ENCODE measurements at places on chromosomes 12 and 14. TPM values are rescaled to one million over a fixed set of nuclear protein-coding genes. Genes with fewer than 3 reads are reported as not detected.

KCNMB4 gene
- total RNA-seq, result 11.0 TPM

TAMALIN gene
- total RNA-seq, result 53.5 TPM

GUCY2C gene
- total RNA-seq, result not detected

CLEC2B gene
- total RNA-seq, result 28.4 TPM

CLEC7A gene
- 2.8 TPM for total RNA-seq

- no peaks in the 10 kb centered on the region for H3K27me3 ChIP-seq
- no peaks in the 10 kb centered on the region for H3K4me1 ChIP-seq
- no peak overlapping the region for H3K4me3 ChIP-seq
Observed at GRCh38 chr14:41699486-41699885, 92.8 kb downstream of the LRFN5 start.

DNA sequence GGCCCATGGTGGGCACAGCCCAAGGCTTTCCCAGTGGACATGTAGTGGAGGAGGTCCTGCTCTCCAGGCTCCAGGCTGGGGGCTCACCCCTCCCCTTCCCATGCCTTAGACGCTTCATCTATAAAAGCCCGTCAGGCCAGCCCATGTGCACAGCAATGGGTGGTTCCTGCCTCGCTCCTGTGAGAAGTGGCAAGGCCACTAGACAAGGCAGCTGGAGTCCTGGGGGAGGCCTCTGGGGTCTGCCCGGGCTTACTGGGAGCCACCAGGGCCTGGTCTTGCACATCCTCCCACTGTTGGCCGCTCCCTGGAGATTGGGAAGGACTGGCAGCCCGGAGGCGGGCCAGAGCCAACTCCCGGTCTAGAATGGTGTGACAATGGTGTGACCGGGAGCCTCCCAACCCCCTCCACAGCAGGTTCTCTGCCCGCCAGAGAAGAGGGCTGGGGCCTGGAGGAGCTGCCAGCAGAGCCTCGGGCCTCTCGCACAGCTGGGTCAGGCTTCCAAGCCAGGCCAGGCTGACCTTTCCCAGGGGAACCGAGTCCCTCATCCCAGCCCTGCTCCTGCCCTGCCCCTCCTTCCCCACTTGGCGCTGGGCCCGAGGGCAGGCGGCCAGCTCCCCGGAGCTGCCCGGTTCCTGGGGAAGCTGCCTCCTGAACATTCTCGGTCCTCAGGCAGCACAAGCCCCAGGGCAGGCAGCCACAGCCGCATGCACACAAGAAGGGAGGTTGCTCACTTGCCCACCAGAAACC, 97.9 kb downstream of the RFLNA start:
- no peak overlapping the region for H3K4me3 ChIP-seq
- H3K36me3 ChIP-seq, result no peaks in the 10 kb centered on the region
- no peaks in the 10 kb centered on the region for H3K27me3 ChIP-seq
- peaks cover 21% of the 10 kb centered on the region for H3K4me1 ChIP-seq

GRCh38 chr12:111773801-111774551, 7.2 kb downstream of the ALDH2 start:
- H3K27ac ChIP-seq, result peak overlapping the region; percentile 92
- H3K4me3 ChIP-seq, result peak overlapping the region; percentile 12
- DNase-seq, result peak; percentile 91
- H3K36me3 ChIP-seq, result no peaks in the 10 kb centered on the region
- H3K4me1 ChIP-seq, result peaks cover 22% of the 10 kb centered on the region

GRCh38 chr14:94392510-94392935, 4.1 kb upstream of the SERPINA1 start:
- H3K4me3 ChIP-seq, result no peak overlapping the region
- no peaks in the 10 kb centered on the region for H3K4me1 ChIP-seq
- H3K36me3 ChIP-seq, result no peaks in the 10 kb centered on the region
- H3K27ac ChIP-seq, result no peak overlapping the region
- no peak for DNase-seq

- H3K4me3 ChIP-seq, result no peak overlapping the region
- no peaks in the 10 kb centered on the region for H3K36me3 ChIP-seq
- DNase-seq, result no peak
- H3K27me3 ChIP-seq, result no peaks in the 10 kb centered on the region
- H3K4me1 ChIP-seq, result no peaks in the 10 kb centered on the region
- H3K27ac ChIP-seq, result no peak overlapping the region
Observed at GRCh38 chr12:121830588-121831265, 26.9 kb downstream of the SETD1B start.

DNA sequence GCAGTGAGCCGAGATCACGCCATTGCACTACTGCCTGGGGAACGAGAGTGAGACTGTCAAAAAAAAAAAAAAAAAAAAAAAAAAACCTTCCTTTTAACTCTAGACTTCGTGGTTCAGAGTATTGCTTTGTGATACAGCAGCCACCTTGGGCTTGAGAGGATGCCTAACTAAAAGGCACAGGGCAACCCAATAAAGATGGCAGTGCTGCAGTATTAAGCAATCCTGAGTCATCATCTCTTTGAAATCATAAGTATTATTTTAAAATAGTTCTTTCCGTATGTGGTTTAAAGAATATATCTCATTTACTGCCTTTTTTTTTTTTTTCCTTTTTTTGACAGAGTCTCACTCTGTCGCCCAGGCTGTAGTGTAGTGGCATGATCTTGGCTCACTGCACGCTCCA, 116.1 kb downstream of the PLEKHA5 start:
- no peaks in the 10 kb centered on the region for H3K27me3 ChIP-seq
- no peaks in the 10 kb centered on the region for H3K4me1 ChIP-seq
- H3K36me3 ChIP-seq, result no peaks in the 10 kb centered on the region
- no peak for DNase-seq

DNA sequence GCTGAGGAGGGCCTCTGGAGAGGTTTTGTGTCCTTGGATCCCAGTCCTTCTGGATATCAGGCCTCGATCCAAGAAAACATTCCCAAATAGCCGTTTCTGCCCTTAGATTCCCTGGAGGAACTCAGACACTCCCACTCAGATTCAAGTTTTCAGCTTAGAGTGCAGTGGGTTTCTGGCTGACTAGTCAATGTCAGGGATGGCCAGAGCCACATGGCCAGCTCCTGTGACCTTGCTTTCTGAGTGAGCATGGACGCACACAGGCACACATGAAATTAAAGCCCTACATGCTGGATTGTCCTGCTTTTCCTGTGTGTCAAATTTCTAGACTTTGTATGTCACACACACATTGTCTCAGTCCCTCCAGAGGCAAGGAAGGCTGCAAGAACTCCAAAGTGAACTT, 86.2 kb downstream of the TNFAIP2 start:
- H3K4me1 ChIP-seq, result no peaks in the 10 kb centered on the region
- no peaks in the 10 kb centered on the region for H3K27me3 ChIP-seq
- no peaks in the 10 kb centered on the region for H3K36me3 ChIP-seq
- H3K27ac ChIP-seq, result peak overlapping the region; percentile 98
- H3K4me3 ChIP-seq, result peak overlapping the region; percentile 2
- no peak for DNase-seq

DNA sequence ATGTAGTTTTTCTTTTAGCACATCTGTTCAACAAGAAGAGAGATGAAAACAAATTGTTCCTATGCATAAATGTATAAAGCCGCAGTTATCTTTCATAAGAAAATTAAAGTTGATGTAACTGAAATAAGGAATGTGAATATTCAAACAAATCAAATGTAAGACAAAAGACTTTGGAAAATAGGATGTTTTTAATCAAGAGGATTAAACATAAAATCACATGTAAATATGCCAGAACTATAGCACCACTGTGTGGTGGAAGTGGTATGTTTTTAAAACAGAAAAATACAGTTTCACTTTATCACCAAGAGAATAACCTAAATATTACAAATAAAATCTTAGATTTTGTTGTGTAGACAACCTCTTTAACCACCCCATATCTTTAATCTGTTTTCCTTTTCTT, 40.4 kb downstream of the CAPS2 start:
- no peak overlapping the region for H3K27ac ChIP-seq
- no peak for DNase-seq
- H3K27me3 ChIP-seq, result no peaks in the 10 kb centered on the region

- no peaks in the 10 kb centered on the region for H3K36me3 ChIP-seq
- H3K4me3 ChIP-seq, result no peak overlapping the region
- no peaks in the 10 kb centered on the region for H3K4me1 ChIP-seq
- H3K27me3 ChIP-seq, result no peaks in the 10 kb centered on the region
- no peak overlapping the region for H3K27ac ChIP-seq
Observed at GRCh38 chr12:84840356-84840755, 72.2 kb downstream of the SLC6A15 start.

DNA sequence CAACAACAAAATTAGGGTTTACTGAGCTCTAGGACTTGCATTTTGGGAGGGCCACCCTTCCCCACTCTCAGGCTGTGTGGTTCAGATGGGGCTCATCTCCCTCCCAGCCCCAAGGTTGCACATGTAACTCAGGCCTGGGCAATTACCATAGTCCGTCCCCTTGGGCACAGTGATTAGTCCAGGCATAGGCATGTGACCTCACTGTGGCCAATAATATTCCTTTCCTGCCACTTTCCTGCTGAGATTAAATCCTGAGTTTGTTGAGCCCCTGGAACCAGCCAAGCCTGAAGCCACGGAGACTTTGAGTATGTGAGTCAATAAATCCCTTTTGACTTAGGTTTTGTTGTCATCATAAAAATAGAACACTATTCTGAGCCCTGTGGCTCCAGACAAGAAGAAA, 113.0 kb downstream of the AACS start:
- H3K4me3 ChIP-seq, result no peak overlapping the region
- H3K4me1 ChIP-seq, result no peaks in the 10 kb centered on the region
- no peaks in the 10 kb centered on the region for H3K27me3 ChIP-seq
- H3K27ac ChIP-seq, result no peak overlapping the region

DNA sequence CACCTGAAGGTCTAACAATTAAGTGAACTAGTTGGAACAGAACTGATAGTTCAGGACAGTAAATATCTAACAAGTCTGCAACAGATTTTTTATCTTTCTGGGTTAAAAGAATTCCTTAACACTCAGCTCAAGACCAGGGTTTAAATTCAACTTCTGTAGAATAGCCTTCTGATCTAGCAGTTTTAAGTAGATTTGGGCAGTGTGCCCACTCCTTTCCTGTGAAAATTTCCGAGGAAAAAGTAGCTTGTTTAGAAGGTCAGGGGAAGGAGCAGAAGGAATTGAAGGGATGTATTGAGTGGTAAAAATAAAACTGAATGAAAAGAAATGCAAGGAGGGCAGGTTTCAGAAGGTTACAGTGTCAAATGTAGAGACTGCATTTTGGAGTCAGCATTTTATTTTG, 45.8 kb downstream of the ATL1 start:
- no peak overlapping the region for H3K27ac ChIP-seq
- H3K27me3 ChIP-seq, result no peaks in the 10 kb centered on the region

DNA sequence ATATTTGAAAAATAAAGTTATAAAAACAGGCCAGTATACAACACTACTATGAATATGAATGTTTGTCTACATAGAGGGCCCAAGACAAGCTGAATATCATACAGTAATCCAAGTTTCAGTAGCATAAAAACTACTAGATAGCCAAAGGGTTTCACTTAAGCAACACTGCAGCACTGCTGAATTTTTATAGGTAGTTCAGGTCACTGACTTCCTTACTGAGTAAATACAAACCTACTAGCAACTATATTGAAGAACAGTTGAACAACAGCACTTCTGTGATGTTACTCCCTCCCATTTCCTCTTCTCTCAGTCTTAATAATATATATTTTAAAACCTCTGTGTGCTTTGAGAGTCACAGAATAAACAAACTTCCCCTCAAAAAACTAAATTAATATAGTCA, 42.7 kb downstream of the GTF2A1 start:
- peak overlapping the region; percentile 69 for H3K27ac ChIP-seq
- no peaks in the 10 kb centered on the region for H3K36me3 ChIP-seq
- no peaks in the 10 kb centered on the region for H3K27me3 ChIP-seq
- H3K4me3 ChIP-seq, result no peak overlapping the region
- no peak for DNase-seq
- H3K4me1 ChIP-seq, result no peaks in the 10 kb centered on the region

DNA sequence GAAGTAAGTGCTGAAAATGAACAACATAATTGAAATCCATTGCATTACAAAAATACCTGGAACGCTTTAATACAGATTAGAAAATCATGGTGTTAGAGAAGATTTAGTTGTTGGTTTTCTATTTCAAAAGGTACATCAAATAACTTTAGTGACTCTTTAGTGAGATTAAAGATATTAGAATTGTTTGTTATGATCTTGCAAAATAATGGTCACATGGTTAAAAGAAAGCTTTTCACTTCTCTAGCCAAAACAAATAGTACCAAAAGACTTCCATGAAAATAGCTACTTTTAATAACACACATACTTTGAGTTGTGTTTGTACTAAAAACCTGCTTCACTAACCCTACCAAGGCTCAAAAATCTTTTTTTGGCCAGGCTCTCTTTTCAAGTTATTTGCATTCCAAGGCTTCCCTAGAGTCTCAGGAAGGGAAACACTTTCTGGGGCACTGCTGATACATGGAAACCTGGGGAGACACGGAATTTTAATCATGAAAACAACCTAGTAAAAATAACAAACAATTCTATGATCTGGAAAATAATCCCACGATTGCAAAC, at the start of gene SLCO1A2:
TSS of gene SLCO1A2 (minus strand) at position 147 of the 555 bp plus-strand sequence. CDS start 270 bp downstream, outside the sequence.
- no peaks in the 10 kb centered on the region for H3K36me3 ChIP-seq
- H3K27me3 ChIP-seq, result no peaks in the 10 kb centered on the region
- no peak for DNase-seq

DNA sequence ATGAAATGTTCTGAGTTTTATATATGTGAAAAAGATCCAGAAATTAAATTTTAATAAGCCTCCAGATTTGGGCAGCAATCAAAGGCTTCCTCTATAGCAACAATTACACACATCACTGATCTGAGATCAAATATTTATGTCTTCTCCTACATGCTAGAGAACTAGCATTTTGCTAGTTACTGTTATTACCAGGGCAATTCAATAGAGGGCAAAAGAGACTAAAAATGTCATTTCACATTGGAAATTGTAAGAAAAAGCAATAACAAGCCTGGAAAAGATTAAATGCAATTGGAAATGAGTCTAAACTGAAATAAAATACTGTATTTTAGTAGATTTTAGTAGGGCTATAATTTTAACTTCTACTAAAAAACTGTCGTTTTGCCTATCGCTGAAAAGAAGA, 32.6 kb upstream of the ANO6 start:
- H3K4me1 ChIP-seq, result no peaks in the 10 kb centered on the region
- no peaks in the 10 kb centered on the region for H3K27me3 ChIP-seq
- no peak overlapping the region for H3K27ac ChIP-seq
- H3K4me3 ChIP-seq, result no peak overlapping the region
- H3K36me3 ChIP-seq, result no peaks in the 10 kb centered on the region

All from uterus (tissue), 4 donors.